SW 1271 (cell line): ENCODE measurements at places on chromosomes 6 and 20.

DNA sequence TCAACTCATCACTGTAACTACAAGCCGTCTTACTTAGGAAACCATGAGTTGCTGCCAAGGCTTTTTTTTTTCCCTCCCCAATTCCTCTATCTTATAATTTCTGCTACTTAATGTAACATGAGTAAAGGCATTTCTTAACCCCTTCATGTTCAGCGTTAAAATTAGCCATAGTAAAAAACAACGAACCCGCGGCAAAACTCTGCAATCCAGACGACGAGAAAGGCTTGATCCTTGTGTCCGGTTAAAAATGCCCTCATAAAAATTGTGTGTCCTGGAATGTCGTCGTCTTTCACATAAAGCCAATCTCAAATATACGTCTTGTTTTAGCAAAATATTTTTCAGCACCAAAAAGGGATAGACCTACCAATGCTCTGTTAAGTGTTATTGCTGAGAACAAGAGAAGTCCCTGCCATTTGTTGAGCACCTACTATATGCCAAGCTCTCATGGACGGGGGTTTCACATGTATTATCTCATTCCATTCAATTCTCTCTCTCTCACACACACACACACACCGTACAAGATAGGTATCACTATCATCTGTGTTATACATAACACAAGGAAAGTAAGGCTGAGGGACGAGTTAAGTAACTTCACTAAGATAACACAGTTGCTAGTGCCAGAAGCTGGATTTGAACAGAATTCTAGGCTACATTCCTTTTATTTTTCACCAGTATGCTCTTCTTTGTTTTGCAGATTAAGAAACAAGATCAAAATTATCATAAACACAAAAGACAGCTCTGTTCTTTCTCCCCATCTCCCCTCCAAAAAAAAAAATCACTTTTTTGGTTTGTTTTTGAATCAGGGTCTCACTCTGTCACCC is 683 bp upstream of the ARHGAP18 start:
- DNase-seq, result no peak

DNA sequence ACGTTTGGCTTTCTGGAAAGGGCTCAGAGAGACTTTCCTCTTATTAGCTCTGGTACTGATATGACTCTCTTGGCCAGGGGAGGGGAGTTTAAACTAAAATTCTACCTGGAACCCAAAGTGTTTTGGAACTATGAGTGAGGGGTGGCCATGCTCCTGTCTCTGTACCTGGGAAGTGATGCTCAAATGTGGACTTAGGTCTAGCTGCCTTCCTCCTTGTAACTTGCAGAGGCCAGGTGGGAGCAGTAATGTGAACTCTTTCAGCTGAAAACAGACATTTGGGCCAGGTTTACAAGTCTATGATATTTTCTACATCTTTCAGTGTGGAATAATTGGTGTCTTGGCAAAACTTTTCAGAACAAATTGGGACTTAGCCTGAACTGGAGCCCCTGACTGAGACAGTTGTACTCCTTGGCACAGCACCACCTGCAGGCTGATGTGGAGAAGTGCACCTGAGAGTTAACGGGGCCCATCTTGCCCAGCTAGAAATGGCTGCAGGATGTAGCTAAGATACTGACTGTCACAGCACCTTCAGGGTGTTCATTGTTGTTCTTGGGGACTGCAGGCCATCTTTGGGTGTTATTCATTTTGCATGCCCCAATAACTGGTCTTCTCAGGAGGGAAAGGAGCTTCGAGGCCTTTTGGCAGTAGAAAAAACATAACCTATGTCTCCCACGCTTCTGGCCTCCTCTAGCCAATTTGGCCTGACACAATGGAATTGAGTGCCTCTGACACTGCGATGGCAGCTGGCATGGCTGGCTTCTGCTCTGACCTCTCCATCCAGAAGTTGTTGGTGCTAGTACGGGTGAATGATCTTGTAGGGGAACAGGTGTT is 37.1 kb downstream of the CD109 start:
- no peak for DNase-seq

GRCh38 chr6:34031625-34032383 is 114.1 kb downstream of the GRM4 start:
- no peak for DNase-seq

DNA sequence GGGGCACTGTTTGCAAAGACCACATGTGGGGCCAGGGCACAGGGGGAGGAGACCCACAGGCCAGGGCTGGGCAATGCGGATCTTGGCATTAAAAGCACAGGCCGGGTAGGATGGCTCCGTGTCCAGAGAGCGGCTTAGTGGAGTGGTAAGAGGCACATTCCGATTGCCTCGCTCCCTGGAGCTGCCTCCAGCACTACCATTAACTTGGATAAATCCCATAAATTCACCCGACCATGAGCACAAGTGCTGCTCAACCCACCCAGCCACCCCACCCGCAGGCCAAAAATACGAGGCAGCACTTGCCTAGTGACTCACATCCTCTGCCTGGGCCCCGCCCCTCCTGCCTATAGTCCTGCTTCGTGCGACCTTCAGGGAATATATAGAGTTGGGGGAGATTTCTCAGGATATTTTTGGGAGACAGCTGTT is 67.5 kb upstream of the QKI start:
- no peak for DNase-seq

DNA sequence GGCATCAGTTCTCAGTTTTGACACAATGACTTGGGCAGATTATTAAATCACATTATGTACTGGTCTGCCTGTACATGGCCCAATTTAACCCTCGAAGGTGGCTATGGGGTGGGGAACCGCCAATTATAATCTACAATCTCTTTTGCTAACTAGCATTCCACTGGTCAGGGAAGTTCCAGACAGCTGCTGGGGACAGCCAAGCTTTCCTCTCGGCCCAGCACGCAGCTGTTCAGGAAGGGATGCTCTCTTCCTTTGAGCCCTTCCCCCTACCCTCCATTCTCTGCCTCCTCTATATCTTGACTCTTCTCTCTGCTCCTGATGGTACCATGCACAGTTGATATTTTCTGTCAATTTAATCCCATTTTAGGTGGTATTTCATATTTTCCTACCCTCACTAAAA is 233.5 kb upstream of the AGPAT4 start:
- no peak for DNase-seq

DNA sequence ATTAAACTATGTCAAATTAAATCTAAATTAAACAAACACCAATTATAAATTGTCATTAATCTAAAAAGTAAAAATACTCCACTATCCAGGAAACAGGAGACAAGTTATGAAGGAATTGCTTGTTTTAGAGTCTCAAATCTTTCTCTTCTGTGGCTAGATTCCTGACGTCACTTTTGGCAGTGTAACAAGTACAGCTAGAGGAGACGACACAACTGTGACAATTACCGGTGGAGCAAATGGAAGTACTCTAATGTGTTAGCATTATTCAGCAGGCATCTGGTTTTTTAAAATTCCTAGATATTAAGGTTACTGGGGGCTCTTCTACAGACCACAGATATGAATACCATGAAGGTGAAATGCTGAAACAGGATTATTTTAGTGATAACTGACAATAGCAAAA is 1042.7 kb downstream of the EPHA7 start:
- DNase-seq, result no peak

GRCh38 chr20:17835934-17836300 is 132.7 kb downstream of the SNX5 start:
- DNase-seq, result no peak
